Stimulated activated CD4-positive, alpha-beta T cell treated with anti-CD3 and anti-CD28 coated beads, Interleukin-4, amount 100 ng/mL, for 48 hours (primary cell): ENCODE measurements at places on chromosomes 16 and 17.
A peak's percentile ranks its signal among the peaks of the same experiment; 100 is the strongest.

GRCh38 chr17:50303051-50303450 is 28.8 kb downstream of the TMEM92 start:
- no peak for DNase-seq

- DNase-seq: no peak
Measured at GRCh38 chr16:46828292-46828691, 2.7 kb downstream of the C16orf87 start.

GRCh38 chr16:10312784-10313724 is 72.8 kb upstream of the ATF7IP2 start:
- DNase-seq: no peak

DNA sequence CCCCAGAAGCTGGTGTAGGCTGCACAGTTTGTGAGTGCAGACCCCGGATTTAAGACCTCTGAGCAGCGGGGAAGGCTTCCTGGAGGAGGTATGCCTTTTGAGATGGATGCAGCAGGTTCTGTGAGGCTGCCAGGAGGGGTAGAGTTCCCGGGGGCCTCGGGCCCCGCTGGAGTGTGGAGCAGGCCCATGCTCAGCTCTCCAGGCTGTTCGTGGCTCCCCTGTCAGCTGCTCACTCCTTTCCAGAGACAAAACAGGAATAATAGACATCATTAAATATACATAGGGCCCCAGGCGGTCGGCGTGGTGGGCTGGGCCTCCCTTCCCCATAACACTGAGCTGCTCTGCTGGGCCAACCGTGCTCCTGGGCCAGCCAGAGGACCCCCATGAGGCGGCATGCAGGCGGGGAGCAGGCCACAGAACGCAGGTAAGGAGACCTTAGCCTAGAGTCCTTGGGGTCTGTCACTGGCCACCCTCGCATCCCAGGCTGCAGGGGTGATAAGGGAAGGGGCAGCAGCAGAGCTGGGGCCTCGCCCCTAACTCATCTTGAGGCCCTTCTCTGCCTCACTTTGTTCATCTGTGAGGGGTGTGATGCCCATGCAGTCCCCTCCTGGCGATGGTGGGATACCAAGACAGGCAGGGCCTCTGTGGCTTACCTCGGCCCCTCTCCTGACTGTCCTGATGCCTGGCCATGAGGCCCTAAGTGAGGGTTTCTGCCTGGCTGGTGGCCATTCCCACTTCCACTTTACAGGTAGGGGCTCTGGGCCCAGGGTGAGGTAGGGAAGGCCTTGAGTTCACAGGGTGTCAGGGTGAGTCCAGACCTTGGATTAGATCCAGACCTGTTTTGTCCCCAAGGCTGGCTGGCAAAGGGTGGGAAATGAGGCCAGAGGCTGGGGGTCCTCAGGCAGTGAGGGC is at the start of gene MYO15A:
TSS of gene MYO15A (plus strand) at position 356 of the 912 bp plus-strand sequence. CDS start 10,045 bp downstream, outside the sequence.
- DNase-seq: no peak

DNA sequence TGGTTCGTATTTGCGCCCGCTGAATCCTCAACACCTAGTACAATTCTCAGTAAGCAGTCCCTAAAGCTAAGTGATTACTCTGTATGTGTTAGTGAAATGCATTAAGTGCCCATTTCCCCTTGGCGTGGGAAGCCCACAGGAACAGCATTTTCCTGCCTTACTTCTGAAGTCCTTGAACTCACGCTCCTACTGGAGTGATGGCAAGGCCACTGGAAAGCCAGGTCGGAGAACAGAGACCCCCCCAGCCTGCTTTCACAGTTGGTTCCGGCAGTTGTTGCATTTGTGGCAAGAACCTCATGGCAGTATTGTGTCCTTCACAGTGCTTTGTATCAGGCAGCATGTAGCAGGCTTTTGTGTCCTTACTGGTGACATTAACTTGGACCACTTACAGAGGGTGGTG is 340.7 kb downstream of the CDH13 start:
- DNase-seq: no peak

DNA sequence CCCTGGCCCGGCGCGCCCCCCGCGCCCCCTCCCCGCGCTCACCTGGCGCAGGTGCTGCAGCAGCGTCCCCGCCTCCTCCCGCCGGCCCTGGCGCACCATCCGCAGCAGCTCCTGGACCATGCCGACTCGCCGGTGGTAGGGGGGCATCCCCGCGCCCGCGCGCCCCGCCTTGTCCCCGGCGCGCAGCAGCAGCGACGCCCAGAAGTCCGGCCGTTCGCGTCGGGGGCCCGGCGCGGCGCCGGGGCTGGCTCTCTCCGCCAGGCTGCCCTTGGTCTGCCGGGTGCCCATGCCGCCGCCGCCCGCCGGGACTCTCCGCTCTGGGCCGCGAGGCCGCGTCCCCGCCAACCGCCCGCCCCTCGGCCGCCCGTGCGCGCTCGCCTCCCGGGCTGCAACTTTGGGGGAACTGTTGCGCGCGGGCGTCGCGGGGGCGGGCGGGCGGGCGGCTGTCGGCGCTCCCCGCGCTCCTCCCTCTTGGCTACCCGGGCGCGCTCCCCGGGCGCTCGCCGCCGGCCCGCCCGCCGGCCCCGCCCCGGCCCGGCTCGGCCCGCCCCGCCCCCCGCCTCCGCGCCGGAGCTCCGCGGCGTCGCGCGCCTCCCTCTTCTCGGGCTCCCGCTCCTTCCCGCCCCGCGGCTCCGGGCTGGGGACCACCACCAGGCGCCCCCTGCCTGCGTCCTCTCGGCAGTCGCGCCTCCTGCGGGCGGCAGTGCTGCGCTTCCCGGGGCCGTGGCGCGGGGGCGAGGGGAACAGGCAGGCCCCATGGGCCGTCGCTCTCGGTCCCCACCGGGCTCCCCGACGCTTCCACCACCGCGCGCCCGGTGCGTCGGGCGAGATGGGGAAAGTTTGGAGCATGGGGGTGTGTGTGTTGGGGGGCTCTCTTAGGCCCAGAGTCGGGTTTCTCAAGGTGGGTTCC is at the start of gene LRRC75A:
TSS of gene LRRC75A (minus strand) at position 491 of the 910 bp plus-strand sequence. CDS start at position 288, 203 bp downstream.
- DNase-seq: peak; percentile 46

- DNase-seq: peak; percentile 59
Measured at GRCh38 chr16:79267781-79268180, 332.8 kb downstream of the MAF start.

DNA sequence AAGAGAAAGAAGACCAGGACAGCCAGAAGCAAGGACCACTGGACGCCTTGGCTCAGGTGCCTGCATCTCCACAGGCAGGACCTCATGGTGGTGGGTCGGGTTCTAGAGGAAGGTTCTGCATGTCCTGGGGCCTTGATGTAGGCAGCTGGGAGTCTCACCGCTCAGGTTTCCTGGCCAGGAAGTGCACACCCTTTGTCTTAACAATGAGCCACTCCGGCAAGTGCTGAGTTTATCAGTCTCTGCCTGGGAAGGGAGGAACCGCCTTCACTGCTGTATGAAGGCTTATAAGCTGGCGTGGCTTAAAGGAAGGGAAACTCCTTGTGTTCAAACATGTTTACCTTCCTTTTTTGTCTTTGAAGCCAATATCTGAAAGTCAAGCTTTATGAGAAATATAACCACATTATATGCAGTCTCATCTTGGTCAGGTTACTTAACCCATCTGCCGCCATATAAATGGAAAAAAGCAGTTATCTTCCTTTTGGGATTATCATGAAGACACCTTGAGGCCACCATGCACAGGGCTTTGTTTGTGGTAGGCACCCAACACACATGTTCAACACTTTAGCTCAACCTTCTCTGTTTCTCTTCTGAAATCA is at the start of gene ST6GALNAC1:
TSS of gene ST6GALNAC1 (minus strand) at position 205 of the 596 bp plus-strand sequence. CDS start at position 86, 119 bp downstream.
- no peak for DNase-seq

DNA sequence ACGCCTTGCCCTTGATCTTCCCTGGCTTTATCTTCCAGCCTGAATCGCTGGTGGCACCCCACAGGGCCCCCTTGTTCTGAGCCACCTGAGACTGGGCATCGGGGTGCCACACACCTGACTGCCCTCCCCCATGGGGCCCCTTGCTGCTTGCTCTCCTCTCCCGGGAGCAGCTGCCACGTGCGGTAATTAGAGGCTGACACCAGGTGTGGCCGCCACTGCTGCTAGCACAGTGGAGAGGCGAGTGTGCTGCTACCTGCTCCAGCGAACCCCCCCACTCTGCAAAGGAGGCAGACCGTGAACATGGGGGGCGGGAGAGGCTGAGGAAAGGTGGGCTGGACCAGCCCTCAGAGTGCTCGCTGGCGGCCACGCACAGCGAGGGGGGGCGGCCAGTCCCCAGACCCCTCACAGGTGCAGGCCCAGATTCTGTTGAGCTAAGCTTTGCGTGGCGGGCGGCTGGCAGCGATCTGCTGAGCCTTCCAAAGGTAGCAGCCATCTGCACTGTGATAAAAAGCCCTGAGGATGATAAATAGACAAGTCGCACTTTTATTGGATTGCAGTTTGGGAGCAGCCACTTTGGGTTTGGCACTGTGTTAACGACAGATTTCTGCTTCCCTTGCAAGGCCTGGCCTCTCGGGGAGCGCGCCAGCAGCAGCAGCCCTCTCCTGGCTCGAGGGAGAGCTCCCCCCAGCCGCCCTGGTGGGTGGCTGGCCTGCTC is 167.9 kb upstream of the GSE1 start:
- no peak for DNase-seq

- no peak for DNase-seq
Measured at GRCh38 chr17:67020293-67020766, 24.0 kb upstream of the CACNG1 start.

- no peak for DNase-seq
Measured at GRCh38 chr16:84410361-84411138, 42.2 kb downstream of the ATP2C2 start.

- peak; percentile 26 for DNase-seq
Measured at GRCh38 chr17:75832164-75832651, 12.0 kb downstream of the UNC13D start.

- DNase-seq: no peak
Measured at GRCh38 chr16:70433458-70434103, 5.3 kb downstream of the ST3GAL2 start.

DNA sequence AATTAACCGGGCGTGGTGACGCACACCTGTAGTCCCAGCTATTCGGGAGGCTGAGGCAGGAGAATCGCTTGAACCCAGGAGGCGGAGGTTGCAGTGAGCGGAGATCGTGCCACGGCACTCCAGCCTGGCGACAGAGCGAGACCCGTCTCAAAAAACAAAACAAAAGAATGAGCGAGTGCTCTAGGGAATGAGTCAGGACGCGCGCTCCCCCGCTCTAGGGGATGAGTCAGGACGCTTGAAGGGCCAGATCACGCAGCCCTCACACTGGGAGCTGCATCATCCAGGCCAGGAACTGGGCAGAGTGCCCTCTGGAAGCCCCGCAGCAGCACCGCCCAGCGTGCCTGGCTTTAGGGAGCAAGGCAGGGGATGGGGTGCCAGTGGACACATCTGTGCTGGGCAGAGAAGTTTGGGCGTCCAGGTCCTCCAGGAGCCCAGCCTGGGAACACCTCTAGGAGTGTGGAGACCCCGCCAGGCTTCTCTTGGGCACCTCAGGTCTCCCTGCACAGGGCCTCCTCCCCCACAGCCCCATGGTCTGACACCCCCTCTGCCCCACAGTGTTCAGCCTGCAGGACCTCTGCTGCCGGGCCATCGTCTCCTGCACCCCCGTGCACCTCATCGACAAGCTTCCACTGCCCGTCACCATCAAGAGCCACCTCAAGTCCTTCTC is 3.9 kb upstream of the WFIKKN1 start:
- no peak for DNase-seq

DNA sequence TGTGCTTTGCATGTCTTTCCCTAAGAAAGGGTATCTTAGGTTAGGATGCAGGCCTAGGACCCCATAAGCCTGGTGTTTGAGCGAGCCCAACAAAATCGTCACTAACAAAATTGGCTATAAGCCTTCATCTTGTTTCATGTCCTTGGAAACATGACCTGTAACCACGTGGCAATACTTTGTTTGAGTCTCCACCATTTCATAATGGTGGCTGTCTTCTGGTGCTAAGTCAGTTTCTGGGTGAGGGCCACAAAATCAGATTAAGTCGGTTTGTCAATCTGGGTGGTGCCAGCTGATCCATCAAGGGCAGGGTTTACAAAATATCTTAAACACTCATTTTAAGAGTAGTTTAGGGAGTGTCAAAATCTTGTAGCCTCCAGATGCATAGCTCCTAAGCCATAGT is 33.0 kb downstream of the C16orf54 start:
- no peak for DNase-seq

DNA sequence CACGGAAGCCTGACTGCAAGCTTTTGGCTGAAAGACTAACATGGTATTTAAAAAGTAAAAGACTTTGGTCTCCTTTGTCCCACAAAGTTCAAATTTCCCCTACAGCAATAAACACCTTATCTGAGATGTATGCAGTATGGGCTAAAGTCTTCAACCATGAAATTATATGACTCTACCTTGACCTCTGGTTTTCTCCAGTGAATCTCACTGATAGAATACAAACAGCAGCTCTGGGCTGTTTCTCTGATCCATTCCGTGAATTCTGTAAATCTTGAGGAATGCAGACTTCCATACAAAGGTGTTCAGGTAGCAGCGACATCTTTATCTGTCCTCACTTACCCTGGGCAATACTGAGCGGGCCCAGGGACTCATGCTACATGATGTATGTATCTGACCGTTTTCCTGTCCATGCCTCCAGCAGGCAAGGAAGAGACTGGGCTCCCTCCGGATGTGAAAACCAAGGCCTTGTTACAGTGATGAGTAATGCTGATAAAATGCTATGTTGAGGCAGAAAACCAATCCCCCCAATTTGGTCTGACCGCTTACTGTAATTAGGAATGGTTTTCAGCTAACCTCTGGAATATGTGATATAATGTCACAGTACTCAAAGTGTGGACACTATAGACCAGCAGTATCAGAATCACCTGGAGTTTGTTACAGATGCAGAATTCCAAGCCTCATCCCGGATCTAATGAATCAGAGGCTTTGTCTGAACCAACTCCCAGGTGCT is 589.8 kb downstream of the HS3ST4 start:
- no peak for DNase-seq

GRCh38 chr17:30238387-30239088 is 3.0 kb upstream of the SLC6A4 start:
- DNase-seq: no peak

DNA sequence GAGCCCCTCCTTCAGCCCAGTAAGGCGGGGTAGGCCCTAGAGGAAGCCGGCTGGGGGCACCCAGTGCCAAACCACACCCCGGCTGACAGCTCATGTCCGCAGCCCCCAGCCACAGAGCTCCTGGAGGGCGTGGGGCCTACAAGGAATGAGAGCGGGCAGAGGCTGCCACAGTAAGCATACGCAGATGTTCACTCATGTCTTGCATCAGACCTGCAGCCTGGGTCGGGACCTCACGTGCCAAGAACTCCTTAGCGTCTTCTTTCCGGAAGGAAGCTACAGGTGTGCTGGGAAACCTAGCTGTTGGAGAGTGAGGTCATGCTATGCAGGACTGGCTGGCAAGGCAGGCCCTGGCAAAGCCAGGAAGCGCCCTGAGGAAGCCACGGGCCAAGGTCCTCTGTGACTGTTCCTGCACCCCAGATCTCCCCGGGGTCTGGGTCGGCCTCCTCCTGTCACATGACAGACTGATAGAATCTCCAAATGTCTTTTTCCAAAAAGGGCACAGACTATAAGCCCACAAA is 1.6 kb downstream of the ZNF598 start:
- DNase-seq: no peak

DNA sequence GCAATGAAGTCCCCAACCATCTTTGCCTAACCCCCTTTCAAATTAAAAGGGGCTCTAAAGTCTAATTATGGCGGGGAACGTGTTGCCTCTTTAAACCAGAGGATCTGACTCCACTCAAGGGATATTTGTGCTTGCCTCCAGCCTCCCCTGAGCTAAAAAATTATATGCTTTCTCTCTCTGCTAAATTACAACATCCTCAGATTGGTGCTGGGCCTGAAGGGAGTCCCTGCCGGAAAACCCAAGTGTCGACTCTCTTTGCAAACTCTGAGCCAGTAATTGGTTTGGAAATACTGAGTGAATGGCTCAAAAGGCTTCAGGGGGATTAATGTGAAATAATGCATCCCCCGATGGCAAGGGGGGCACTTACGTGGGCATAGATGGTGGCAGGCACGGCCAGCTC is 208.5 kb upstream of the TNRC6C start:
- no peak for DNase-seq

- DNase-seq: no peak
Measured at GRCh38 chr17:61239327-61239726, 160.3 kb upstream of the TBX2 start.

GRCh38 chr17:6651919-6652452 is 424 bp downstream of the C17orf100 start:
- DNase-seq: no peak
